ENCODE measurements at places on chromosomes 5 and 9.
A peak's percentile ranks its signal among the peaks of the same experiment; 100 is the strongest.

- no peak for DNase-seq
These were observed 171.0 kb upstream of the TUT7 start for GRCh38 chr9:86525182-86525581.

DNA sequence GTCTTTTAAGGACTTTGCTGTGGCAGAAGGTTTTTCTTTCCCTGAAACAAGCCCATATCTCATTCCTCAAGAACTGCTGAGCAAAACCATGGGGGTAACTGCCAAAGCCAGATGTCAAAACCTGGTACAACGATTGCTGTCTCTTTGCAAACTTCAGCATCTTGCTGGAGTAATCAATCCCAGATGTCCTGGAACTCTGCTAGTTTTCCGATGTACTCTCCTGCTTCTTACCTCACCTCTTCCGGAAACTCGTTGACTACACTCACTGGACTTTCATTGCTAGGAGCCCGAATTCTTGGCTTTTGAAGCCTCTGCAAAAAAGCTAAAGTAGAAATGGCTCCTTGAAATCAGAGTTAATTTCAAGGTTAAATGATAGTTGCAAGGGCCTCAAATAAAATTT lies 23.3 kb downstream of the RAD1 start:
- DNase-seq = peak; percentile 85

DNA sequence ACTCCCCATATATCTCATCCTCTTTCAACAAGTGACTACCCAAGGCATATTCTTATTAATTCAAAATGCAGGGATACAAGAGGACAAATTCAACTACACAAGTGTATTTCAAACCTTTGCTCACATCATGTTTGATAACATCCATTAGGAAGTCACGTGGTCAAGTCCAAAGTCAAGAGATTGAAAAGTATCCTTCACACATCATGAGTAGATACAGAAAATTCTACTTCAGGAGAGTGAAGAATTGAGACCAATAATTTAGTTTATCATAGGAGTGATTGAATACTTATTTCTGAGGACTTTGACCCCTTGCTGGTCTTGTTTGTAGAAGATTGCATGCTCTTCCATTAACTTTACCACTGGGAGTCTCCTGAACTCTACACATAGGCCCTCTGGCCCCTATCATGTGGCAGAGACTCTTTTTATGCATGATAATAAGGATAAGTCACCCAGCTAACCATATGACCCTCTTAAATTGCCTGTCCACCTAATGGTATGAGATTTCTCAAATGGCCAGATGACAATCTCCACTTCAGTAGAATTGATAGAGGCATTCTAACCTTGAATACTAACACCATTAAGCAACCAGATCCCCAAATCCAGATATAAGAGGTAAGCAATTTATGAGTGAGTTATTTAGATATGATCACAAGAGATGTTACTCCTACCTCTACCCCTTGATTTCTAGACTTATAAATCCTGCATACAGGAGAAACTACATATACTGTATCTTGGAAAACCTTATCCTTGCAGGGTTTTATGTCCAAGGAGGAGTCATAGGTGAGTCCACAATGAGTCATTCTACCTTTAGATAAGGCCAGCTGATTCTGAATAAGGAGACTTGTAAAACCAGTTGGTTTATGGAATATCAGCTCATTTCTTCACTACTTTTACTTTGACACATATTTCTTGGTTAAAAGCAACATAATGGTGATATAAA lies 26.6 kb upstream of the SLC46A2 start:
- DNase-seq = no peak

DNA sequence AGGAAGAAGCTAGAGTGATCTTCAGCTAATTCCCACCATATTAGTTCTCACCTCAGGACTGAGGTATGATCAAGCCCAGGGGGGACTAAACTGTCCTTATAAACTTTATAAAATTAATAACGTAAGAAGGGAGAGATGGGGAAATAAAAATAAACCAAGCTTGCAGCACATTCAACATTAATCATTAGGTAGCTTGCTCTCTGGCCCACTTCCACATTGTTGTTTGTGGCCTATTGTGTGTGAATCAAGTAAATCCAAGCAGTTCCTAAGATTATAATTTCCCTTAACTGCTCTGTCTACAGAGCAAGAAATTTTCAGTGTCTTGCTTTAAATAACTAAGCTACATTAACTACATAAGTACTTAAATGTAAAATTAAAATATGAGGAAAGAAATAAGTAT lies 131.3 kb upstream of the ABCA1 start:
- DNase-seq = no peak

DNA sequence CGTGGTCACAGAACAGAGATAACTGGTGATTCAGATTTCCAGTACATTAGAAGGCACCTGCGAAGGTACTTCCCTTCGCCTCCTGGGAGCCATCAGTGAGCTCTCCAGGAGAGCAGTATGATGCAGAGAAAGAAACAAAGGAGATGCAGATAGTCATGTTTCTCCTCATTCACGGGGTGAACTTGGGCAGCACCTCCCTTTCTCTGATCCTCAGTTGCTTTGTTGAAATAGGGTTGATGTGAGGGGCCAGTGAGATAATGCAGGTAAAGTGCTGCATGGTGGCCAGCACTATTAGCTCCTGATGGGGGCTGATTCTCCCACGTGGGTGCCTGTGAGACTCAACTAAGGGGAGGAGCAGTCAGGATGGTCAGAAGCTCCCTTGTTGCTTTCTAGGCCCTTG lies 46.6 kb upstream of the ZNF169 start:
- DNase-seq = no peak

DNA sequence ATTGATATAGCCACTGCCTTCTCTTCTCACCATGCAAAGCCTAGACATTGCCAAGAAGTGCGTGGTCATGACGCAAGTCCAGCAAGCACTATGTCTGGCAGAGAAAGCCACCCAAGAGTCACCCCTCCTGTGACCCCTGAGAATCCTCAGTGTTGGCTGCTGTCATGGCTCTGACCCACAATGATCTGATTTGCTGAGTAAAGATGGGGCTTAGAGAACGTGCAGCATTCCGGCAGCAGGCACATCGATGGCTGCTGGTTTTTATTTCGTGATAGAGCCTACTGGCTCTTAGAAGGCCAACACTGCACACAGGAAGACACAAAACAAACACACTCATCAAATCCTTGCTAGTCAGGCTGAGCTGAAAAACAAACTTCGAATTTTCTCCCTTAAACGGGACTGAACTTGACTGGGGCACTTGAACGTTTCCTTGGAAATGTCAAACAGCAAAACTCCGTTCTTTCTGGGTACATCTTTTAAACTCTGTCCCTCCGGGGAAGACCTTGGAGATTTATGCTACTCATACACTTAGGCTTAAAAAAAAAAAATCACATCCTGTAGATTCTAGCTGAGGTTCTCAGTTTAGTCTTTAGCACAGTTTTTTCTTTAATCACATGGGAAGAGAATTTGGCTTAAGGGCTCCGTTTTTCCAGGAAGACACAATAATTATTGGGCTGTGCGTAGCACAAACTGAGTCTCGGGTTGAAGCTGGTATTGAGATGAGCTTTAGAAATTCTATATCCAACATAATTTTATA lies 88.2 kb upstream of the BASP1 start:
- DNase-seq = no peak

GRCh38 chr9:92187989-92188714 lies 72.9 kb upstream of the SPTLC1 start:
- DNase-seq = peak; percentile 25

DNA sequence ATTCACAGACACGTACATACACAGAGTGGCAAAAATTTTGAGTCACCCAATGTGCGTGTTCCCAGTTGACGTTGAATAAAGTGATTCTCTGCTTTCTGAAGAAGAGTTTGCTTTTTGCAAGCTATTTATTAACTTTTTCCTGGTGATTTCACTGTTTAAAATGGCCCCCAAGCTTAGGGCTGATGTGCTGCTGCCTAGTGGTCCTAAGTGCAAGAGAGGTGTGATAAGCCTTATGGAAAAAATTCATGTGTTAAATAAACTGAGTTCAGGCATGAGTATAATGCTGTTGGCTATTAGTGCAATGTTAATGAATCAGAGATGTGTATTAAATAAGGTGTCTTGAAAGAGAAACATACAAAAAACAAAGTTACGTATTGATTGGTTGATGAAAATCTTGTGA lies 16.9 kb downstream of the CSNK1G3 start:
- no peak for DNase-seq

GRCh38 chr9:108019821-108020220 lies 530.3 kb upstream of the KLF4 start:
- DNase-seq = no peak

GRCh38 chr9:76703270-76703669 lies 61.0 kb upstream of the PCA3 start:
- no peak for DNase-seq

DNA sequence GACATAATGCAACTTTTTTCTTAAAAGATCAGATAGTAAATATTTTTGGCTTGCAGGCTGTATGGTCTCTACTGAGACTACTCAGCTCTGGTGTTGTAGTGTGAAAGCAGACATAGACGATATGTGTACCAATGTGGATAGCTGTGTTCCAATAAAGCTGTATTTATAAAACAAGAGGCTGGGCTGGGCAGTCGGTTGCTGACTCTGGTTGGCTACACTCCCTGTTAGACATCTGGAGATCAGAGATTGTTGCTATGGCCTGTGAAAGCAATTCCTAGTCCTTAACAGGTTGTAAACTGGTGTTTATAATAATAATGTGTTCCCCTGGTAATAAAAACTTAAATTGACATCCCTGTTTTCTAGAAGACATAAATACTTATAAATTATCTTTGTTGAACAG lies 24.4 kb upstream of the SCAMP1 start:
- no peak for DNase-seq

GRCh38 chr5:76074487-76075065 lies 8.6 kb upstream of the SV2C start:
- no peak for DNase-seq

- no peak for DNase-seq
These were observed 172.7 kb downstream of the CHSY3 start for GRCh38 chr5:130077007-130077406.

DNA sequence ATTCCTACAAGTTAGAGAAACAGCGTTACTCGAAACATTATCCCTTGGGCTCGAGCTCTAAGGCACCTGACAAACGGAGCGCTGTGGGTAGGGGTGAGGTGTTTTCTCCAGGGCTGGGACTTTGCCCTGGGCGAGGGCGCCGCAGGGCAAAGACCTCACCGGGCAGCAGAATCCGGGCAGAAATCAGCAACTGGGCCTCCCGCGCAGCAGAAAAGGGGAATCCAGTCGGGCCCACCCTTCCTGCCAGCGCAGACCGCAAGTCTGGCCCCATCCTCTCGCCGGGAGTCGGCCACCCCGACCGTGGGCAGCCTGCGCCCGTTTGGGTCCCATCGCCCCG lies 430 bp upstream of the MSH3 start:
- peak; percentile 4 for DNase-seq

DNA sequence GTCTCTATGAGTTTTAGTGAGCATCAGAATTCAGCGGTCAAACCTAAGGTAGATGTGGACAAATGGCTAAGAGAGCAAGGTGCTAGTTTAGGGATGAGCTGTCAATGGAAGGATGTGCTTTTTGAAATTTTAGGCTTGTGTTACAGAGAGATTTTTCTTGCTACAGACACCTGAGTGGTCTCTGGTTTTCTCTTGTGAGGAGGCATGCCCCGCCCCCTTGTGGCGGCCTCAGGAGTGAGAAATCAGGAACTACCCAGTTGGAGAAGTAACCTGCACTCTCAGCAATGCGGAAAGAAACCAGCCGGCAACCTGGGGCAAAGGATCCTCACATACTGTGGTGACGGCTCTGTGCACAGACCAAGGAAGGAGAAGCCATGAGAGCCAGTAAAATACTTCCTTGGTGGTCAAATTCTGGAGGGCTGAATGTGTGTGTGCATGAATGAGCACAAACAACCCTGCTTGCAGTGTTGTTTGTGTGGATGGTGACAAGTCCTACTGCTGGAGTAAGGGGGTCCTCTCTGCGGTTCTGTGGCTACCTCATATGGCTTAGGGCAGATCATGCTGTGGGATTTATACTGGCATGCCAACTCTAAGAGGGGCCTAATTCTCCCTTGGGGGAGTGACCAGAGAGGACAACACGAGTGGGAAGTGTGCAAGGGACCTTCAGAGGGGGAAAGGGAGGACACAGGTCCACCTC lies 16.7 kb upstream of the HSD17B4 start:
- DNase-seq = peak; percentile 40

DNA sequence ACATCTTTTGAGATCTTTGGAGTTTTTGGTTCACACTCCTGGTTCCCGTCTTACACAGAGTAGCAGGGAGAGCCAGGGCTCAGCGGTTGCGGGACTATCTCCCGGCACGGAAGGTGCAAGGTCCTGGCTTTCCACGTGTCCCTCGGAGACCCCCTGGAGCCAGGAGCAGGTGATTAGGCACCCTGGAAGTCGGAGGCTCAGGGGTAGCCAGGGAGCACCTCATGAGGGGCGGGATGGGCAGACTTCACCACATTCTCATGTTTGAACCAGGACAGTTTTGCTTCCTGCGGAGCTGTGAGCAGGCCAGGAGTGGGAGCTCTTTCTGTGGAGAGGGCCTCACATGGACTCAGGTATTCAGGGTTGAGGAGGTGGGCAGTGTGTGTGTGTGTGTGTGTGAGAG lies 273.7 kb upstream of the IRX1 start:
- no peak for DNase-seq

GRCh38 chr5:175616083-175616482 lies 41.8 kb upstream of the HRH2 start:
- no peak for DNase-seq

- no peak for DNase-seq
These were observed 57.7 kb downstream of the NREP start for GRCh38 chr5:111699324-111699723.

DNA sequence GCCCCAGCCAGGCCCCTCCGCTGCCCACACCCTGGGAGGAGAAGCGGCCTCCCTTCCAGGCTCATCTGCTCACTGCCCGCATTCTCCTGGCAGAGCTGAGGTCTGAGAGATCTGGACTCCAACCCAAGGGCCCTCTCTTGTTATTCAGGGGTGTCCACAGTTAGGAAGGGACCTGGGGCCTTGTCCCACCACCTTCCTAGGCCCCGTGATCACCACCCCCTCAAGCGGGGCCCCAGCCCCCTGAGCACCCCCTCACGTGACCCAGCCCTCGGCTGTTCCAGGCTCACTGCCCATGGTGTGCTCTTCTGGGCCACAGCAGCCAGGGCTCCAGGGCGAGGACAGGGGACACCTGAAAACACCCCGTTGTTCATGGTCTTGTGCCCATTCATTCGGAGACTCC lies 48.7 kb downstream of the NEURL1B start:
- no peak for DNase-seq

- DNase-seq = peak; percentile 76
These were observed 188.4 kb downstream of the TSSK1B start for GRCh38 chr5:113246361-113246870.

- no peak for DNase-seq
These were observed 167.4 kb upstream of the KIF2A start for GRCh38 chr5:62138607-62139006.

- peak; percentile 58 for DNase-seq
These were observed 292.4 kb downstream of the EFNA5 start for GRCh38 chr5:107378218-107378899.

GRCh38 chr5:117779171-117779570 lies 1204.5 kb upstream of the SEMA6A start:
- DNase-seq = no peak

DNA sequence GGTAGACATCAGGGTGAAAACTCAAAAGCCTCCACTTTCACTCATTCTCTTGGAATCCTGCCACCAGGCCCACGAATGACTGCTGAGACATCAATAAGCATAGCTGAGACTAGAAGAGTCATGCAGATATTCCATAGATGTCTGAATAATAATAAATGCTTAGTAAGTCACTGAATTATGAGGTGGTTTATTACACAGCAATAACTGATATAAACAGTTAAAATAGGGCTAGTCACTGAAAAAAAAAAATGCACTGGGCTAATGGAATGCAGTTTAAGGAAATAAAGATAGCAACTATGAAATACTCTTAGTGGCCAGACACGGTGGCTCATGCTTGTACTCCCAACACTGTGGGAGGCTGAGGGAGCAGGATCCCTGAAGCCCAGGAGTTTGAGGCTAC lies 262.8 kb upstream of the CDH6 start:
- DNase-seq = peak; percentile 40

Data from fibroblast of skin of scalp (primary cell).